ENCODE measurements at places on chromosomes 5 and 9.
A peak's percentile ranks its signal among the peaks of the same experiment; 100 is the strongest.

GRCh38 chr9:122779181-122779580, 9.6 kb upstream of the OR5C1 start:
- DNase-seq: no peak

GRCh38 chr9:87498046-87498810, 561 bp downstream of the DAPK1 start:
- DNase-seq: peak; percentile 35

DNA sequence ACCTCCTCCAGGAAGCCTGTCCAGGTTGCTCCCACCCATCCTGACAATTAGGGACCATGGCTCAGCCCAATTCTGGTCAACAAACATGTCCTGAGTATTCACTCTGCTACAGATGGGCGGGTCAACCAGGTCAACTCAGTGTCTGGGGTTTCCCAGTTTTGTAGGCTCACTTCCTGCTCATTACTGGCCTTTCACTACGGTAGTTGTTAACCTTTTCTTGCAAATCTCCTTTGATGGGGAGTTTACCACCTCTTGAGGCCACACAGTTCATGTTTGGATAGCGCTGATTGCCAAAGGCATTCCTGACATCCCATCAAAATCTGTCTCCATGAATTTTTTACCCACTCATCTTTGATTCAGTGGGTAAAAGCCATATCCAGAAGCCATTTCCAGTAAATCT, 13.8 kb downstream of the TMEM8B start:
- no peak for DNase-seq

DNA sequence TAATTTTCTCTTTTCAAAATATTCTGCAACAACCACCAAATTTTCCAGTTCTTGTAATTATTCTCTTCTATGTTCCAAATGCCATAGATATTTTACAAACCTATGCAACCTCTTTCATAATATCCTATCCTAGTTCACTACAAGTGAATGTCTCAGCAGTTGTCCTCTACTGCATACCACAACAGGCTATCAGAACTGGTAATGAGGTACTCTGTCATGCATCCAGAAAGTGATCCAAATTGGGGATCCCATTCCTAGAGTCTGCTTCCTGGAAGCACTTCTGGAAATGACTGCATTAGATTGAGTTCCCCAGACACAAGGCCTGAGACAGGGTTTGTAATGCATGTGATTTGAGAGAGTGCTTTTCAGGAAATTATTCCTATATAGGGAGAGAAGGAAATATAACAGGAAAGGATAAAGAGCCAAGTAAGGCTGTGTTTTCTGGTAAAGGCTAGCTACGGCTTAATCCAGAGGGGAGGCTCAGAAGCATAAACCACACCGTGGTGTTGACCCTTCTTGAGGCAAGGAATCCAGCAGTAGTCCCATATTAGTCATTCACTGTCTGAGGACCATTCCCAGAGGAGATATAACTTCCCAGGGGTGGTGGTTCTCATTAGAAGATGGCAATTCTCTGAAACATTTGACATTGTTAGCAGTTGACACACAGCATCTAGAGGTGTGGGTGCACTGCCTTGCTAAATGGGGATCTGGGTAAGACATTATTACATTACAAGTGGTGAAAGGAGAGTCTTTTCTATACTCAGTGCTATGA, 80.3 kb upstream of the FST start:
- peak; percentile 89 for DNase-seq

DNA sequence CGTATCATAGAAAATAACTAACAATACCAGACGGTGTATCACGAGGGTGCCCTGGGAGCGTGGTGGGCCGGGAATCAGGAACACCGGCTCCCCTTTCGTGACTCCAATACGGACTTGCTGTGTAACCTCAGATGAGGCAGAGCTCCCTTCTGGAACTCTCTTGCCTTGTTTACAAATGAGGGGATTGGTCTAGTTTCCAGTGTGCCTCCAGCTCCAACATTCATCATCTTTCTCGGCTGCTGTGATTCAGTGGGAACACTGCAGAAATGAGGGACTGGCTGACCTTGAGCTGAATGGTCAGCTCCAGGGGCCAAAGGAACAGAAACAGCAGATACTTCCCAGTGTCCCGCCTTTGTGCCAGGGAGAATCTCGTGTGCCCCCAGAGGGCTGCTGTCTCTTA, 22.6 kb upstream of the TGFBI start:
- DNase-seq: peak; percentile 81

DNA sequence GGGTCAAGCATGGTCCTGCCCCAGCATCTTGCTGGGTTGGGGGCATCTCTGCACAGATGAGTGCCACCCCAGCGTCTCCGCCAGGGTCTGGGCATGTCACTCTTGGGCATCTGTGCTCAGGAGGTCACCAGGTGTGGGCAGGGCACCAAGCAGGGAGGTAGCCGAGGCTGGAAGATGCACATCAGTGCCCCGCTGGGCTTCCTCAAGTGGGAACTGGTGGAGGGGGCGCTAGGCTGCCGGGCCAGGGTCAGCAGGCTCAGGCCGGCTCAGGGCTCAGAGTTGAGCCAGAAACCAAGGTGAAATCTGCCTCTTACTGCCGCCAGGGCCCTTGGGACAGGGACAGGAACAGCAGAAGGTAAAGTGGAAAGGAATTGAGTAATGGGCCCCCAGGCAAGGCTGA, 4.0 kb upstream of the FUT7 start:
- no peak for DNase-seq

DNA sequence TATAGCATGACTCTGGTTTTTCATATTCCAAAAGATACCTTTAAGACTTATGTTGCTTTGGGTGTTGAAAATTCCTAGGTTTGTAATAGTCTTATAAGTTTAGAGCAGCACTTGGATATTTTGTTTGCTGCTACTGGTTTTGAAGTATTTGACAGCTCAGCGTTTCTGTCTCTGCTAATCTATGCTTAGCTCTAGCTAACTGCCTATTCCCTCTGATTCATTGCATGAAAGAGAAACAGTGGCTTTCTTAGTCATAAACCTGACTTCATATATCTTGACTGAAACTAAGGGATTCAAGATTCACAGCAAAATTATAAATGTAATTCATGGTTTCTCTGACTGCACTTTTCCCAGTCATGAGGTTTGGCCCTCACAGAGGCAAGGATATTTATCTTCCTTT, 35.6 kb upstream of the ANXA1 start:
- DNase-seq: peak; percentile 83

DNA sequence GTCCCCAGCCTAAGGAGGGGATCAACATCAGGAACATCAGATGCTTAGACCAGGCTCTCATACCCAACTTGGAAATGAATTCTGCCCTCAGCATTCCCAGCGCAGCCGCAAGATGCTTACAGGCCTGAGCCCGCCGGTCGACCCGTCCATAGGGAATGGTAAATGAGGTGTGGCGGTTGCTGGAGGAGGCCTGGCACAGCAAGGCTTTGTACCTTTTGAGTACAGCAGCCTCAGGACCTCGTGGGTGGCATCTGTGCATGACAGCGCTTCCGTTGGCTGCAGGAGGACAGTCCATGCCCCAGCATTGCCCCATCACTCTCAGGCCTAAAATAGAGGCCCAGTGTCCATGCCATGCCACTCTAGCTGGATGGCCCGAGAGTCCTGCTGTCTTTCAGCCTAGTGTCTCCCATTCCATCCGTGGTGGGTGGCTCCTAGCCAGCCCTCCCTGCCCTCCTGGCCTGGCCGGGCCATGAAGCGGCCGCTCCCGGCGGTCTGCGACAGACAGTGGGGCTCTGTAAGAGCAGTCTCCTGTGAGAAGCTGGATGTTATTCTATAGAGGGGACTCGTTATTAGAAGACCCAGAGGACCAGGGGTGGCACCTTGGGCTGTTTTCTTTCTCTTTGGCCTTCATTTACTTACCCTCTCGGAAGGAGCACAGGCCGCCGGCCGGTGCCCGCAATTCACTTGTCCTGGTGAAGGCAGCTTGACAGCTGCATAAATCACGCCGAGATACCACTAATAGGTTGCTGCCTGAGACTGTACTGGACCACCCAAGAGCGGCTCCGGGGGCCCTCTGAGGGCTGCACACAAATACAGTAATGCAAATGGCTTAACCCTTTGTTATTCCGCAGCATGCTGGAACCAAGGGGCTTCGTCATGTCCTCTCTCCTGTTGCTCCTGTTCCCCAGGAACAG, 223.5 kb upstream of the TUT7 start:
- DNase-seq: no peak
